Breast epithelium (tissue), 4 donors: ENCODE measurements at places on chromosomes 6 and 20. TPM values are rescaled to one million over a fixed set of nuclear protein-coding genes. Genes with fewer than 3 reads are reported as not detected.

- no peaks in the 10 kb centered on the region for H3K36me3 ChIP-seq
- H3K27ac ChIP-seq = no peak overlapping the region
- no peaks in the 10 kb centered on the region for H3K4me1 ChIP-seq
- H3K4me3 ChIP-seq = no peak overlapping the region
- no peak for DNase-seq
Observed at GRCh38 chr6:76703786-76704185, 631.3 kb upstream of the IMPG1 start.

DNA sequence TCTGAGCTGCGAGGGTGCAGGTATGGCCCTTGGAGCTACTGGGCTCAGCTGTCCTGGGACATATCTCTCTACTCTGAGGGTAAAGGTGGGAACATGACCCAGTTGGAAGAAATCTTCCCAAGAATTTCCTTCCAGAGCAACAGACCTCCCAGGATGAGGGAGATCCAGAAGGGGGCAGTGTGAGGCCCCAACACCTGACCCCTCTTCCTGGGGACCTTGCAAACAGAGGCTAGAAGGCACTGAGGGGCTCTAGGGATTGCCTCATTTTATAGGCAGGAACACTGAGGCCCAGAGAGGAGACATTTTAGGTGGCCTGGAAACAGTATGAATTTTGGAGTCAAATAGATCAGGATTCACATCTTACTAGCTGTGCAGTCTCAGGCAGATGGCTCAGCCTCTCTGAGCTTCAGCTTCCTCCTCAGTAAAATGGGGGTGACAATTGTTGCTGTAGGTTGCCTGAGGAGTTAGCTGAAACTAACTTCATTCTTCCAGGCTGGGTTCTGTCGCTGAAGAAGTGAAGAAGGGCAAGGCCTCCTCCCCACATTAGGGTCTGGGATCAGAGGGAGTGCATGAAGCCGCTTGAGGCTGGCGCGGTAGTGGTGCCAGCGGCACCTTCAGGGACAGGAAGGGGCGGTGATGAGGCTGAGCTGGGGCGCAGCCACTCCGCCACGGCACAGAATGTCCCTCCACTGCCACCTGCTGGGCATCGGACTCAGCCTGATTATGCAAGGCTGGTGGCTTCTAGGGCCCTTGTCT, 11.4 kb downstream of the KCNK17 start:
- no peaks in the 10 kb centered on the region for H3K27me3 ChIP-seq
- H3K36me3 ChIP-seq = no peaks in the 10 kb centered on the region
- no peak overlapping the region for H3K27ac ChIP-seq
- H3K4me1 ChIP-seq = no peaks in the 10 kb centered on the region
- no peak overlapping the region for H3K4me3 ChIP-seq
- DNase-seq = peak; percentile 81

DNA sequence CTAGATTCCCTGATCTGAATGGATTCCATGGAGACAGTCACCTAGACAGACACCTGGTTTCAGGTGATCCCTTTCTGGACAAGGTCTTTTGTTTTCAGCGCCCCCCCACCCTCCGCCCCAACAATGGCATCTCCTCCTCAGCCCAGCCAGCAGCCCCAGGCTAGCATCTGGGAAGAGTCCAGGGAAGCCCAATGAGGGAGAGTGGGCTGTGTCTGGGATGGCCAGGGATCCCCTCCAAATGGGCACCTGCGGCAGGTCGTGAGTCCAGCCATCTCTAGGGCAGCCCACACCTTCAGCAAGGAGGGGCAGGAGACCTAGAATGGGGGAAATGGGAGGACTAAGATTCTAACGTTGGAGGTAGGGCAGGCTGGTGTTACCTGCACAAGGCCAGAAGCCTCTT, 1.2 kb upstream of the SLC24A3 start:
- H3K27ac ChIP-seq = peak overlapping the region; percentile 84
- H3K4me1 ChIP-seq = no peaks in the 10 kb centered on the region
- H3K27me3 ChIP-seq = no peaks in the 10 kb centered on the region

- no peak overlapping the region for H3K27ac ChIP-seq
Observed at GRCh38 chr6:111809264-111809663, 64.0 kb downstream of the FYN start.

DNA sequence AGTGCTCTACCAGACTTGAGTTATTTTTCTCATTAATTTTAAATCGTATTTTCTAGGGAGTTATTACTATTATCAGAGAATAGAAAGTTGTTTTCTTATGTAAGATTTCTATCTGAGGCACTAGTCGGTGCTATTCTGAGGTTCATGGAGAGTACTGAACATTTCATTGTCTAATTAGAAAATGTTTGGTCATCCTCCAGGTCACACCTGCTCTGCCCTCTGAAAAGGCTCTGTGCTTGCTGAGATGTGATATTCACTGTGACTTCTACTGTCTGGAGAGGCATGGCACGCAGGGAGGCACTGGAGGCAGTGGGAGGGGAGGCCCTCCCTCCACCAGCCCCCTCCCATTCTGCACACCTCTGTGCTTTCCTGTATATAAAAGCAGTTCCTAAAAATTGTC, 3.0 kb downstream of the SYNDIG1 start:
- no peak overlapping the region for H3K27ac ChIP-seq
- no peaks in the 10 kb centered on the region for H3K36me3 ChIP-seq
- no peaks in the 10 kb centered on the region for H3K4me1 ChIP-seq

DNA sequence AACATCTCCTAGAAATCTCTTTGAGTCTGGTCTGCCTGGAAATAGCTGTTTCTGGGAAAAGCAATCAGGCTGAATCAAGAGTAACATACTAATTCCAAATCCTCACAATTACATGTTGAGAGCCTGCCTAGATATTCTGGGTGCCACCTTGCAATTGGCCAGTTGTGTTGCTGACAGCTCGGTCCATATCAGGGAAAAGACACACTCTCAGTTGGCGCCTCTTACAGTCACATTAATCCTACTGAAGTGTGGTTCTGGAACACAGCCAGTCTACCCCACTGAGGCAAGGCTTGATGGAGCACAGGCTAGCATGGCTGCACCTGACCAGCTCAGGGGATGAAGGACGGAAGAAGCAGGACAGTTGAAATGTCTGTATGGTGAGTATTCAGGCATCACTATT, 121.4 kb upstream of the TAB2 start:
- H3K27ac ChIP-seq = no peak overlapping the region
- H3K27me3 ChIP-seq = no peaks in the 10 kb centered on the region
- H3K4me3 ChIP-seq = no peak overlapping the region
- no peaks in the 10 kb centered on the region for H3K4me1 ChIP-seq
- DNase-seq = no peak

The LSM2 gene
- total RNA-seq = 28.7 TPM

The UNC5CL gene
- 1.1 TPM for total RNA-seq

The PAX1 gene
- total RNA-seq = not detected
